ENCODE measurements at places on chromosomes 4 and X.
A peak's percentile ranks its signal among the peaks of the same experiment; 100 is the strongest.

GRCh38 chr4:1559896-1560650 lies 124.0 kb downstream of the FAM53A start:
- DNase-seq = no peak

GRCh38 chr4:125131891-125132680 lies 182.7 kb upstream of the FAT4 start:
- DNase-seq = no peak

GRCh38 chr4:23584024-23584423 lies 305.8 kb downstream of the PPARGC1A start:
- DNase-seq = no peak

DNA sequence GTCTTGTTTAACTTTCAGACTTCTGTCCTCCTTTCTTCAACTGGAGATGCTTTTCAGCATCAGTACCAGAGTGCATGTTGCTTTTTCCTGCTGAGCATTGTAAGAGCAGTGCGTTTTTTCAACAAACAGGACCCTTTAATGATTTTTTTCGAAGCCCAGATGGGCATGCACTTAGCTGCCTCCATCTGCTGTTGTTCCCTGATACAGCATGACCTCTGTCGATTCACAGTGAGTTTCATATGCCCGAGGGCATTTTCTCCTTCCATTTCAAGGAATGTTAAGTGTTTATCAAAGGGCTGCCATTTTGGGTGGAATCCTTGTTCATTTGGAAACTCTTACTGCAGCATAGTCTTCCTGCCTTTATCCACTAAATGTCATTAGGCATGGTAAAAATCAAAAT lies 428.6 kb downstream of the DTHD1 start:
- DNase-seq = no peak

GRCh38 chrX:40068048-40068447 lies 29.7 kb downstream of the BCOR start:
- DNase-seq = no peak

- DNase-seq = no peak
These were observed 286.6 kb downstream of the ZIC3 start for GRCh38 chrX:137852502-137852901.

GRCh38 chr4:139523076-139523475 lies 32.9 kb downstream of the SETD7 start:
- DNase-seq = no peak

GRCh38 chr4:83139514-83140156 lies 25.1 kb upstream of the PLAC8 start:
- DNase-seq = no peak

GRCh38 chrX:28922106-28922505 lies 334.9 kb downstream of the IL1RAPL1 start:
- DNase-seq = no peak

DNA sequence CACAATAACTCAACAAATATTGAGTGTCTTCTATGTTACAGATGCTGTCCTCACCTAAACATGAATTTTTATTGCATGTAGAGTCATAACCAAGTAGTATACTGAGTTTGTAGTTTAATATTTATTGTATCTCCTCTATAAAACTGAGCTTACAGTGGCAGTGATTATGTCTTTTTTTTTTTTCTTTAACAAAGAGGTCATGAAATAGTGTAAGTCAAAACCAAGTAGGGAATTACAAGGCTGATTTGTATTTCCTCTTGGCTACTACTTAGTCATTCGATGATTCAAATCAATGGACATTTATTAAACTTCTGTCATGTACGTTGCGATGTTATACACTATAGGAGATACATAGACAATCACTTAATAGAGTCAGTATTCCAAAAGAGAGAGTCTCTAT lies 48.4 kb downstream of the IL15 start:
- no peak for DNase-seq

- no peak for DNase-seq
These were observed 31.5 kb downstream of the SLC9A7 start for GRCh38 chrX:46727441-46727840.

- no peak for DNase-seq
These were observed 553.6 kb downstream of the STPG2 start for GRCh38 chr4:97589481-97590196.

- peak; percentile 58 for DNase-seq
These were observed 1.5 kb downstream of the IRF2 start for GRCh38 chr4:184472614-184473498.

GRCh38 chrX:55056820-55057674 lies 17.8 kb upstream of the PAGE2B start:
- DNase-seq = no peak
